ENCODE measurements at places on chromosomes 5 and 9.
A peak's percentile ranks its signal among the peaks of the same experiment; 100 is the strongest.

GRCh38 chr9:722388-722980 is 119.0 kb upstream of the DMRT1 start:
- DNase-seq, result no peak

DNA sequence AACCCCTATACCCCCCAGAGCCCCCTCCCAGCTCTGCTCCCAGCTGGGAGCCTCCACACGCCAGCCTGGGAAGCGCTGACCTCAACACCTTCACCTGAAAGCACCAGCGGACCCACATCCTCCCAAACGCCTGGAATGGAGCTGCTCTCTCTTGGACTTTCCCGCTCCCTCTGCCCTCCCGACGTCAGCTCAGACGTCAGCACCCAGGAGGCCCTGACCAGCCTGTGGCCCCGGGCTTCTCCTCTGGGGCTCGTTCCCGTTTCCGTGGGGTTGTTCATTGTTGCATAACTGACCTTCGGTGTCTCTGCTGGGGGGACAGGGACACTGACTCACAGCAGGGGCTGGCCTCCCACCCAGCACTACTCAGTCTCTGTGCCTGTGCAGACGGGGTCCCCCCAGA is 35.0 kb upstream of the SLC6A3 start:
- no peak for DNase-seq

DNA sequence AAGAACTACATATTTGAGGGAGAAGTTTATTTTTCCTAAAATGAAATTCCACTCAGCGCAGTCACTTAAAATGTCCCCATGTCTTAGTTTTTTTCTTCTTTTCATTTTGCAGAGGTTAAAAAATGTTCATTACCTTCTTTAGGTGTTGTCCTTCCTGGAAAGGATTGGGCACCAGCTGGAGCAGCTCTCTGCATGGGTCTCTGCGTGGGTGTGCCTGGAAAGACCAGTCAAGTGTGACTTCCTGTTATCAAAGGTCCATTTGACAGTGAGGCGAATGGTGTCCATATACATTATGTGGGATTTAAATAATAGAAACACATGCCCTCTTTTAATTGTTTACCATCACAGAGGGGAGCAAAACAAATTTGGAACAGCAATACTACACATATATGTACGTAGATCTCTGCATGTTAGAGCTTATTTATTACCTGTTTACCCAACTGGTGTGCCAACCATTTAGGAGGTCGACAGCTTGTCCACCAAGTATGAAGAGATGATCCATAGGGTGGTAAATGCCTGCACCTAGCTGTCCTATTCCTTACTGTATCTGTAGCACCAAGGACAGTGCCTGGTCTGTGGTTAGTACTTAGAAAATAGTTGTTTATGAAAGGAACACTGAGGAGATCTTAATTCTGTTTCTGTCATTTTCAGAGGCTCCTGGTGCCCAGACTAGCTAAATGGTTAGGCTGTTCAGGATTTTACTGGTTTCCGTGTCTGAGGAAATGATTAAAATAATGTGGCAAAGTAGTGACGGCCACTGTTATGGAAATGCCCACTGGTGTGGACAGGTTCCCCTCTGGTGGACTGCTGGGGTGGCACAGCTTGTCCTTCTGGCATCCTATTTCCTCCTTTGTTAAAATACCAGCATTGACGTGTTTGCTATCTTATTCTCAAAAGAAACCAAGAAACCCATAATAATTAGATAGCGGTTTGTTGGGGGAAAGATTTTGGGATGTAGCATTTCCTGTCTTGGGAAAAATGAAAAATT is 200.4 kb downstream of the MAST4 start:
- DNase-seq, result no peak

GRCh38 chr9:20552874-20553557 is 69.3 kb downstream of the MLLT3 start:
- no peak for DNase-seq

GRCh38 chr5:36590513-36591286 is 15.7 kb upstream of the SLC1A3 start:
- DNase-seq, result no peak

GRCh38 chr5:157252711-157253465 is 13.0 kb upstream of the CYFIP2 start:
- no peak for DNase-seq

DNA sequence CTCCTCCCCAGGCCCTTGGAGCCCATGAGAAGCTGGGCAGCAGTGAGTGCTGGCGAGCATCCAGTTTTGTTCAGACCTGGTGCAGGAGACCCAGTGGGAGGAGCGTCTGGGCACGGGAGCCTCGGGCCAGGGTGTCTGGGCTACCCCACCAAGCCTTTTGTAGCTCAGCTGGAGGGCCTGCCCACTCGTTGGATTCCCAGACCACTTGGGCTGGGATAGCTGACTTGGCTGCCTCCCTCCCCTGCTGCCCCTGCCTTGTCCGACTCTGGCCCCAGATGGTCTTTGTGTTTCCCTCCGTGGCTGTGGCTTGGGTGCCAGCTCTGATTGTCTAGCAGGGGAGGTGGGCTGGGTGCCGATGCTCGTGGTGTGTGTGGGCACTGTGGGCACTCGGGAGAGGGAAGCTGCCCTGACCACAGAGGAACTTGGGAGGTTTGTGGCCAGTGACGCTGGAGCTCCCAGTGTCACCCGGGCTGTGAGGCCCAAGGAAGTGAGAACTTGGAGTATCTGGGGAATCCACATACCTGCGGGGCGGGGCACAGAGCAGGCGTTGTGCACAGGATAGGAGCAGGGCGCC is 47.3 kb downstream of the WNK2 start:
- no peak for DNase-seq

DNA sequence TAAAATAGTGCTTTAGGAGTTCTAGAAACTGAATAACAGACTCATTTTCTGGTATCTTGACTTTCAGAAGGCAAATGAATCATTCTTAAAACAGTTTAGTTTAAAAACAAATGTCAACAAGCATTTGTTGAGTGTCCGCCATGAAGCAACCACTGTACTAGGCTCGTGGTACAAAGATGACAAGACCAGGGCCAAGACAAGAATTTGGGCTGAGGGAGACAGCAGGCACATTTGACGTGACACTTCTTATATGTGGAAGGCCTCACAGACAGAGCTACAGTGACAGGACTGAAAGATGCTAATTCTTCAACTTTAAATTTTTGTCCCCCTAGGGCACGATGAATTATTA is 14.4 kb upstream of the ZNF131 start:
- DNase-seq, result no peak

- no peak for DNase-seq
Observed at GRCh38 chr9:93457006-93457405, 3.6 kb upstream of the FAM120AOS start.

- DNase-seq, result peak; percentile 9
Observed at GRCh38 chr5:96660971-96661854, 963 bp upstream of the CAST start.

- no peak for DNase-seq
Observed at GRCh38 chr5:173191561-173191960, 43.4 kb downstream of the NKX2-5 start.

DNA sequence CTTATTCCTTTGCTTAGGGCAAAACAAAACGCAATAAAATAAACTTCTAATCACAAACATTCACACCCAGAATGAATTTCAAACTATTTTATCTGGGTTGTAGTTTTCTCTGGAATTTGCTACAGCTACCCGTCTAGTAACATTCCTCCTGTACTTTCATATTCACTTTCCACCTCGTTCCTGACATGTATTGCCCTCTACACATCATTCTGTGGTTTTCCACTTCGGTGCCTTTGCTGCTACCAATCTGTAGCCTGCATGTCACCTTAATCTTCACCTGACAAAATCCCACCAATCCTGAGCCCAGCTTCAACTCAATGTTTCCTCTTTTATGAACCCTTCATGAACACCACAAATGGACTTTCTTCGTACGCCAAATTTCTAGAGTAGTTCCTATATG is 694.1 kb upstream of the C9orf72 start:
- DNase-seq, result no peak

GRCh38 chr9:131810351-131811170 is 70.7 kb upstream of the RAPGEF1 start:
- DNase-seq, result no peak

- DNase-seq, result no peak
Observed at GRCh38 chr5:168311061-168311566, 19.7 kb downstream of the WWC1 start.

GRCh38 chr5:155727512-155728145 is 599.3 kb upstream of the SGCD start:
- DNase-seq, result no peak

DNA sequence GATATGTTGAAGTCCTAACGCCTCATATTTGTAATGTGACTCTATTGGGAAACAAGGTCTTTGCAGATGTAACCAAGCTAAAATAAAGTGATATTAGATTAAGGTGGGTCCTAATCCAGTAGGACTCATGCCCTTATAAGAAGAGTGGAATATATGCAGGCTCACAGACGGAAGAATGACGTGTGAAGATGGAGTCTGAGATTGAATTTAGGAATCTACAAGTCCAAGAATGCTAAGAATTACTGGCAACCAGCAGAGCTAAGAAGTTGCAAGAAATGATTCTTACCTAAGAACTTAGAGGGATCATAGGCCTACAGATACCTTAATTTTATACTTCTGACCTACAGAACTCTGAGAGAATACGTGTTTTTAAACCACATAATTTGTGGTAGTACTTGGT is 350.0 kb upstream of the ST8SIA4 start:
- no peak for DNase-seq

- DNase-seq, result no peak
Observed at GRCh38 chr9:125133403-125134329, 9.7 kb downstream of the SCAI start.

Data from activated CD4-positive, alpha-beta T cell treated with anti-CD3 and anti-CD28 coated beads, Interleukin-2, amount 50 U/mL, for 4 hours (primary cell).